ENCODE measurements at places on chromosomes 4 and X.

DNA sequence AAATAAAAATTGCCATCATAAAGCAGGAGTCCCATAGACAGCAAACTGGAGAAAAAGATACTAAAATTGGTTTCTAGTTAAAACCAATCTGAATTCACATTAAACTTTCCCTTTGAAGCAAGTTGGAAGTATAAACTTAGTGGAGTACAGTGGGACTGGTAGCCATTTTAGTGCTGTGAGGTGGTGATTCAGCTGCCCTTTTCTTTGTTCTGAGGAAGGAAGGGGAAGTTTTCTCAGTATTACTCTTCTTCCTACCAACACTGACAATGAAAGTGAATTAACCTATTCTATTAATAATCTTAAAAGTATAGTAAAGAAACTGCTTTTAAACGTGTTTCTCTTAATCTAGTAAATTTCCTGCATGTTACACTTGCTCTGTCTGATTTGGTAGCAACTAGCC is 36.7 kb downstream of the SLC9A6 start:
- no peak for DNase-seq

- no peak for DNase-seq
Observed at GRCh38 chrX:154836163-154836562, 1.7 kb upstream of the SMIM9 start.

DNA sequence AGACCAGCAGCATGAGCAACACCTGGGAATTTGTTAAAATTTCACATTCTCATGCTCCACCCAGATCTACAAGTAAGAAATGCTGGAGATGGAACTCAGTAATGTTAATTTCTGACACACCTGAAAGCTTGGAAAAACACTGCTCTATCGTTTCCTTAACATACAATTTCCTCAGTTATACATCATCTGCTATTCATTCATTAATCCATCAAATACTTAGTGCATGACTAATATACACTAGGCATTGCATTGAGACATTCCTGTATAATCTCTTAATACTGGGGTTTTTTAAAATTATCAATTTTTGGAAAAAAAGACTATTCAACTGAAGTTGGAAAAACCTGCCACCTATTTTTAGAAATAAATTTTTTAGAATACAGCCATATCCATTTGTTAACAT is 106.1 kb downstream of the CHM start:
- DNase-seq = no peak

GRCh38 chr4:24137671-24138601 is 248.1 kb upstream of the PPARGC1A start:
- no peak for DNase-seq

DNA sequence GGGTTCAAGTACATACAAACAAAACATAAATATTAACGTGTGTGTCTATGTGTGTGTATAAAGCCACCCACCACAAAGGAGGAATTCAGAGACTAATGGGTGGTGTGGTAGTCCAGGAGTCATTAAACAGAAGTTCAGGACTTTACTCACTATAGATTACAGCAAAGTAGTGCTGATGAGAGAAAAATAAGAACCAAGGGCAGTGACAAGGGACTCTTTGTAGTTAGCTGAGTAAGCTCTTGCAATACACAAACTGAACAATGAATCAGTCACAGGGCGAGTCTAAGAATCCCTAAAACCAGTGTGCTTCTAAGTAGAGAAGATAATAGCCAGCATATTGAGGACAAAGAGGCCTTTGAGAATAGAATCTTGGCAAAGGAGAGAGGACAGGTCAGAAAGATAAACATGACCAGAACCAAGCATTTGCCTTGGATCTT is 232.4 kb downstream of the PPP3CA start:
- DNase-seq = no peak

DNA sequence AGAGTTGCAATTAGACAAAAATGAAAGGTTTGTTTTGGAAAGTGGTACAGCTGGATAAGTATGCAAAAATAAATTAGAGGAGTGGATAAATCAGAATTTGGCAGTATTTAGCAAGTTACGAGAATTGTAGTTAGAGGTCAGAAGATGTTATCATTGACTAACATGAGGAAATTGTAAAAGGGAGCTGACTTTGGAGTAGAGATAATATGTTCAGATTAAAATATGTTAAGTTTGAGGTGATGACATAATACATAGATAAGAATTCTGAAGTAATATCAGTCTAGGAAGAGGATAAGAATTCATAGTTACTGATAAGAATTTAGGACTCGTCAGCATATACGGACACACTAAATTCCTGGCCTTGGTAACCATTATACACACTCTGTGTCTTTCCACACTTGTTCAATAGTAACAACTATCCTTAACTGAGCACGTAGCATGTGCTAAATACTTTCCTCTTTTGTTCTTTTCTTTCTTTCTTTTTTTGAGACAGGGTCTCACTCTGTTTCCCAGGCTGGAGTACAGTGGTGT is 4.1 kb upstream of the EPGN start:
- DNase-seq = no peak

- DNase-seq = no peak
Observed at GRCh38 chr4:183832776-183833450, 72.2 kb upstream of the STOX2 start.

DNA sequence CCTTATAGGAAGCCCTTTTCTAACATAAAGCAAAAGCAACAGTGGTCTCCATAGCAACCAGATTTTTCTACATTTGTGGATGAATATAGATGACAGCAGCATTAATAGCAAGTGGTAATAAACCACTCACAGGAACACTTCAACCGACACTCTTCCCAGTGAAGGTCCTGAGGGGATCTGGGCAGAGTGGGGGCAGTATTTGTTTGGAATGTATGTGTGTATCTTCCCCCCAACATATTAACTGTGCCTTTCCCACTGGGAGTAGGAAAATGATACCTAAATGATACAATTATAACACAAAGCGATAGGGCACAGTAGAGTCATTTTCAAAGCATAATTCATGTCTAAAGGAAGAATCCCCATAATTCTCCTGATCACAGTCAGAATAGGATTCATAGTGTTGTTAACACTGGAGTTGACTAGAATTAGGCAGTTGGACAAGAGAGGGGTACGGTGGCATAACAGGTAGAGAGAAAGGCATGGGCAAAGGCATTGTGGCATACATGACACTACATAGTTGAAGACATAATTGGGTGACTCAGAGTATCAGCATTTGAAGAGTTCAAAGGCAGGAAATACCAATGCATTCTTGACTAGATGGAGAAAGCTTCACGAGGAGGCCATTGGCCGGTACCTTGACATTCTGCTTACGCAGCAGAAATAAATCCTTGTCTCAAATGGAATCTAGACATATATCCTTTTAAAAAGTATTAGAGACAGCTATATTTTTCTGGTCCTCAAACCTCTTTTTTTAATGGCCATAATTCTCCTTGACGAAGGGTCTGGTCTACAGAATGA is 15.2 kb downstream of the CAPN6 start:
- no peak for DNase-seq

DNA sequence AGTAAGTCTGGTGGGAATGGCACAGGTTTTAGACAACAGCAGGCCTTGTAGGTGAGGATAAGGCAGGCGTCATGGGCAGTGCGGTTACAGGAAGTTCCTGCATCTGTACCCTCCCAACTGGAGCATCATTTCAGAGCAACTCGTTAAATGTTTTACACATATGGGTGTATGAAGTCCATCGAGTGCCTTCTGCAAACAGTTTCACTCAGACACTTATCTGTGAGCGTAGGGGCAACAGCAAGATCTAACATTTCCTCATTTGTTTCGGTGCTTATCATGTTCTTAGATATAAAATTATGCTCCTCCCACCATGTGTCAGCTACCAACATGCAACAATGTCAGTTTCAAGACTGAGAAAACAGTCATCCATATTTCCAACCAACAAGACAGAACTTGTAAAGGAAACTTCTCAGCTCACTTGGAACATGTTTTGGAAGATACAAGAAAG is 69.9 kb downstream of the ELOVL6 start:
- no peak for DNase-seq

- DNase-seq = no peak
Observed at GRCh38 chrX:14073556-14073955, 43.9 kb upstream of the GEMIN8 start.

Data from T-helper 2 cell (primary cell).